Activated CD8-positive, alpha-beta T cell treated with anti-CD3 and anti-CD28 coated beads for 36 hours (primary cell): ENCODE measurements at places on chromosomes 6 and 20.

- no peak for DNase-seq
These were observed 27.7 kb downstream of the OVOL2 start for GRCh38 chr20:18030020-18030419.

DNA sequence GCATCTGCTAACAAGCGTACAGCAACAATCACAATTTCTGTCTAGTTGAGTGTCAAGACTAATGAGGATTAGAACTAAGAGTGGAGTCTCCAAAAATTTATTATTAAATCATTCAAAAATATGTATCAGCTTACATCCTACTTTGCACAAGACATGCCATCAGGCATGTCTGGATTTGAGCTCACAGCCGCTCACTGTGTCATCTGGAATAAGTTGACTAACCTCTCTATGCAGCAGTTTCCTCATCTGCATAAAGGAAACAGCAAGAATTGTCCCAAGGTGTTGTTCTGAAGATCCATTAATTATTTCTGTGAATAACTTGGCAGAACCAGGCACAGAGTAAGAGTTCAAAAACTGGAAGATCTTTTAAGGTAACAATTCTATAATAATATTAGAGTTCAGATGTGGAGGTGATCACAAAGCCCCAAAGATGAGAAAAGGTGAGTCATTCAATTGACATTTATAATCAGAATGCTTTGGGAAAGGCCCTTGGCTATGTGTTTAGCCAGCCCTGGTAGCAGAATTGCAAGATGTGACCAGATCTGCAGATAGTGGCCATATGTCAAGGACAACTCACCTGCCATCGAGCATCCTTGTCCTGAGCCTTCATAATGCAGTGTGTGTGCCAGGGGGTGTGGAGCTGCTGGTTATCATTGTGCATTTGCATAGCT lies 264.0 kb downstream of the FOXA2 start:
- DNase-seq: no peak

- DNase-seq: no peak
These were observed 21.0 kb downstream of the ZMYND8 start for GRCh38 chr20:47335251-47336128.

DNA sequence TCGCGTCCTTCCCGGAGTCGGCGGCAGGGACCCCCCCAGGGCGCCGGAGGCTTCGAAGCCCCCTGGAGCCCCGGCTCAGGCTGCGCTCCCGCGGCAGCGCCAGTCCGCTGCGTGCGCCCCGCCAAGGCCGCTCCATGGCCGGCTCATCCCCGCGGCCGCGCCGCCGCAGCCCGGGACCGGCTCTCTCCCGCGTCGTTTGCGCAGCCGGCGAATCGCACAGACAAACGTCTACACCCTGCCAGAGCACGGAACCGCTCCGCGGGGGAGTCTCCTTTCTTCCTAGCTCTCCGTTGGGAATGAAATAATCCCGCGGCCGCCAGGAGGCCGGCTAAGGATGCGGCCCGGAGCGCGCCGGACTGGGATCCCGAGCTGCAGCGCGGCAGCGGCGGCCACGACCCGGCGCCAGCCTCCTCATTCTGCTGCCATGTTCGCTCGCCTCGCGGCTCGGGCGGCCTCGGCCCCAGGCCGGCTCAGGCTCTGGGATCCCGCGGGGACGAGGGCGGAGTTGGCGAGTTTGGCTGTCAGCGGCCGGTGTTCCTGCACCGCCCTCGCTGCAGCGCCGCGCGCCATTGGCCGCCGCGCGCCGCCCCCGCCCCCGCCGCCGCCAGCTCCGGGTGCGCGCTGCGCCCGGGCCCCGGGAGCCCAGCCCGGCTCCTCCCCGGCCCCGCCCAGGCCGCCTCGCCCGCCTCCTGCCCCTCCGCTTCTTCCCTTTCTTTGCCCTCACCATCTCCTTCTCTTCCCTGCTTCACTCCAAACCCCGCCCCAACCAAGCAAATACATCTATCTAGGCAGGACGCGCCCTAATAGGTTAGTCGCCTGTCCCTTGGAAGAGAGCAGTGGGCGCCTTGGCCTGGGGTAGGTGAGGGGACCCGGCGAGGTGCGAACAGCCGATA lies at the start of gene GFOD1:
Gene GFOD1, minus strand, starts transcription at position 479 of the 893 bp plus-strand sequence. CDS start 710 bp downstream, outside the sequence.
- DNase-seq: peak; percentile 83

- DNase-seq: no peak
These were observed 17.6 kb upstream of the SRC start for GRCh38 chr20:37328149-37328945.

GRCh38 chr6:119649531-119649930 lies 300.0 kb upstream of the MAN1A1 start:
- no peak for DNase-seq

GRCh38 chr6:161133963-161134362 lies 139.9 kb downstream of the AGPAT4 start:
- DNase-seq: no peak

- DNase-seq: no peak
These were observed 1.1 kb downstream of the HACE1 start for GRCh38 chr6:104858642-104859041.

DNA sequence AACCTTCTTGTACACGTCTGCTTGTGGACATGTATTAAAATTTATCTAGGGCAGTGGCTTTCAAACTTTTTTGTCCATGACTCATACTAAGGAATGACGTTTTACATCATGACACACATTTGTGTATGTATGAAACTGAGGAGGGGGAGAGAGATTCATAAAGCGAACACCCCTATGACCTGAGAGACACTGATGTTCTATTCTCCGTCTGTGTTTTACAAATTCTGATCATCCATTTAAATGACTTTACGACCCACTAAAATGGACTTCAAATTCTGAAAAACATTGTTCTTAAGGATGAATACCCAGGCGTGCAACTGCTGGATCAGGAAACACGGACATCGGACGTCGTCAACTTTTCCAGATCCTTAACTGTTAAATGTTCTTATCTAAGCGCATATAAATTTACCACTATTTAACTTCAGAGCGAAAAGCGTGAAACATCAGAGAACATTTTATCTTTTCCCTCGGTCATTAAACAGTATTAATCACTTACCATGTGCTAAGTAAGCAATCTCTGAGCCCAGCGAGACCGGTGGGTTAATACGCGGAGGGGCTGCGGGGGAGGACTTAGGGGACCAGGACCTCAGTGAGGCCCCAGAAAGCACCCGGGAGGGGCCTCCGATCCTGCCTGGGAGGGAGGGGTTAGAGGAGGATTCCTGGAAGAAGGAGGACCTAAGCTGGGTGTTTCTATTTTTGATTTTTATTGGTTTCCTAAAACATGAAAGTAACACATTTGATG lies 1.2 kb downstream of the PLAGL1 start:
- DNase-seq: peak; percentile 20

- no peak for DNase-seq
These were observed 107.1 kb downstream of the ARID1B start for GRCh38 chr6:156884306-156884705.

DNA sequence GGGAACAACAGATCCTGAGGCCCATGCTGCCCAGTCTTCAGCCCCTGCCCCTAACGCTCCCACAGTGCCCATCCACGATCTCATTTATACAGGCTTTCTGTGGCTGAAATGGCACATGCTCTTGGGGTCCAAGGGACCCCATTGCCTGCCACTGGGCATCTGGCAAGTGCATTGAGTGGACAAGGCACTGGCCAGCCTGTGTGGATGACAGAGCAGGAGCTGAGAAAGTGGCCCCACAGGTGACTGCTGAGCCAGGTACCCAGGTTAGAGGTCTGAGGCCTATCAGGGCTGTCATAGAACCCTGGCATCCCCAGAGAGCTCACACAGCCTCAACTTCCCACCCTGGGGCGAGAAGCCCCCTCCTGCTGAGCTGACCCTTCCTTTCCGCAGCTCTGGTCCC lies 86.0 kb upstream of the NXT1 start:
- DNase-seq: no peak

DNA sequence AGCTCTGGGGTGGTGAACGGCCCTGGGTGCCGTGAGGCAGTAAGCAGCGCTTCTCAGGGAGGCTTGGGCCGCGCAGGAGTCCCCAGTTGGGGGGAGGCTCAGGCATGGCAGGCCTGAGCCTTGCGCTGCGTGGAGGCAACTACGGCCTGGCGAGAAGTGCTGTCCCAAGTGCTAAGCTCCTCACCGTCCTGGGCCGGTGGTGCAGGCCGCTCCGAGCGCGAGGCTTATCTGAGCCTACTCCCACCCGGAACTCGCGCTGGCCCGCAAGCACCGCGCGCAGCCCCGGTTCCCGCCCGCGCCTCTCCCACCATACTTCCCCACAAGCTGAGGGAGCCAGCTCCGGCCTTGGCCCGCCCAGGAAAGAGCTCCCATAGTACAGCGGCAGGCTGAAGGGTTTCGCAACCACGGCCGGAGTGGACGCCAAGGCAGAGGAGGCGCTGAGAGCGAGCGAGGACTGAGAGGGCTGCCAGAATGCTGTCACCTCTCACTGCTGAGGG lies 1.8 kb upstream of the WRNIP1 start:
- no peak for DNase-seq
